ENCODE measurements at places on chromosomes 7 and 10. TPM values are rescaled to one million over a fixed set of nuclear protein-coding genes. Genes with fewer than 3 reads are reported as not detected.

Gene CLDN4
- total RNA-seq: under 0.01 TPM

Gene WIPF3
- total RNA-seq: not detected

Gene PTF1A
- not detected for total RNA-seq

Gene SNCG
- 53.1 TPM for total RNA-seq

Gene NUTM2A
- 0.48 TPM for total RNA-seq

Gene MMS19
- total RNA-seq: 122 TPM

Gene ASIC3
- total RNA-seq: 0.33 TPM

Gene FAM131B
- total RNA-seq: 0.65 TPM

Gene PLPP4
- 1.6 TPM for total RNA-seq

Gene DOCK1
- 108 TPM for total RNA-seq

Gene EPO
- total RNA-seq: not detected

Gene OPN1SW
- not detected for total RNA-seq

Gene C7orf33
- total RNA-seq: not detected

Gene C7orf25
- 6.7 TPM for total RNA-seq

Gene IFIT1B
- not detected for total RNA-seq

Gene CDNF
- total RNA-seq: 1.6 TPM

Gene PPP1R17
- total RNA-seq: not detected

Gene LIPM
- not detected for total RNA-seq

Gene FGF8
- total RNA-seq: not detected

Gene AMPH
- total RNA-seq: 0.10 TPM

Gene SFRP4
- not detected for total RNA-seq

Gene STK31
- 0.33 TPM for total RNA-seq

Gene MAGI2
- total RNA-seq: 4.5 TPM

Gene GIMAP2
- total RNA-seq: 39.2 TPM

Gene PON1
- total RNA-seq: not detected

Gene HOXA6
- 4.0 TPM for total RNA-seq

Gene MCM10
- 5.6 TPM for total RNA-seq

Gene ORC5
- total RNA-seq: 18.6 TPM

Gene FOXI2
- total RNA-seq: not detected

Gene ASB10
- not detected for total RNA-seq

Gene C10orf143
- 1.6 TPM for total RNA-seq

Gene NSMCE4A
- 40.5 TPM for total RNA-seq

Gene OR9A2
- not detected for total RNA-seq

Gene C7orf57
- not detected for total RNA-seq

Gene APBB1IP
- not detected for total RNA-seq

Gene CRPPA
- 1.3 TPM for total RNA-seq

Gene ITPRID1
- not detected for total RNA-seq

Gene BHLHA15
- 0.98 TPM for total RNA-seq

Gene BMPER
- total RNA-seq: 0.65 TPM

Gene TMEM178B
- not detected for total RNA-seq

Gene KCNH2
- total RNA-seq: under 0.01 TPM

Gene GIMAP4
- 166 TPM for total RNA-seq

Gene CTTNBP2
- total RNA-seq: not detected

Gene DRGX
- total RNA-seq: not detected

Gene AKR1D1
- not detected for total RNA-seq

Gene SPAM1
- not detected for total RNA-seq

Gene STOX1
- total RNA-seq: under 0.01 TPM

Gene SMO
- total RNA-seq: 5.2 TPM

Gene RPEL1
- total RNA-seq: 0.33 TPM

Gene CALN1
- not detected for total RNA-seq

Gene AGBL3
- 1.9 TPM for total RNA-seq

Gene HOXA9
- 18.2 TPM for total RNA-seq

Gene AFAP1L2
- 6.5 TPM for total RNA-seq

Gene ZNF804B
- not detected for total RNA-seq

Gene FLNC
- total RNA-seq: 182 TPM

Gene LRRD1
- under 0.01 TPM for total RNA-seq

Gene CCL24
- not detected for total RNA-seq

Gene TBXAS1
- 2.9 TPM for total RNA-seq
